LHCN-M2 (cell line): ENCODE measurements at places on chromosomes 7 and 10. TPM values are rescaled to one million over a fixed set of nuclear protein-coding genes. Genes with fewer than 3 reads are reported as not detected.

LEP gene
- not detected in 2 replicates for total RNA-seq

PRRT4 gene
- total RNA-seq = 0.80 TPM in 1 of 2 replicates, not detected in the other

ICA1 gene
- 0.13 TPM in 1 of 2 replicates, not detected in the other for total RNA-seq

MSMB gene
- total RNA-seq = not detected in 2 replicates

PNLIPRP3 gene
- 0.06 TPM in 1 of 2 replicates, not detected in the other for total RNA-seq

NSUN6 gene
- 7.2 and 9.3 TPM in 2 replicates for total RNA-seq

DNA sequence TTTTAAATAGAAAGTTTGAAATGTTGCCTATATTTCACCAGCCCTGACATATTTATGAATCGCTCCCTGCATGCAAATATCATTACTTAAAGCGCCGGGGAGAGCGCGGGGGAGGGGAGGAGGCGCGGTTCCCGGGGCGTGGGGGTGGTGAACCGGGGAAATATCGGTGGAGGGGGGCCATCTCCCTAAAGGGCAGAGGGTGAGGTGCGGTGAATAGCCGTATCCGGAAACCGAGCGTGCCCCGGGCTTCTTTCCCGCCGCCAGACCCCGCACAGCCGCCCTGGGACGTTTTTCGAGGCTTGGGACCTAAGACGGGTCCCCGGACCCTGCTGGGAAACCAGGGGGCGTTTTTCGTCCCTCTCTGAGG lies 6.9 kb upstream of the ZNF503 start:
- DNase-seq = no peak

DNA sequence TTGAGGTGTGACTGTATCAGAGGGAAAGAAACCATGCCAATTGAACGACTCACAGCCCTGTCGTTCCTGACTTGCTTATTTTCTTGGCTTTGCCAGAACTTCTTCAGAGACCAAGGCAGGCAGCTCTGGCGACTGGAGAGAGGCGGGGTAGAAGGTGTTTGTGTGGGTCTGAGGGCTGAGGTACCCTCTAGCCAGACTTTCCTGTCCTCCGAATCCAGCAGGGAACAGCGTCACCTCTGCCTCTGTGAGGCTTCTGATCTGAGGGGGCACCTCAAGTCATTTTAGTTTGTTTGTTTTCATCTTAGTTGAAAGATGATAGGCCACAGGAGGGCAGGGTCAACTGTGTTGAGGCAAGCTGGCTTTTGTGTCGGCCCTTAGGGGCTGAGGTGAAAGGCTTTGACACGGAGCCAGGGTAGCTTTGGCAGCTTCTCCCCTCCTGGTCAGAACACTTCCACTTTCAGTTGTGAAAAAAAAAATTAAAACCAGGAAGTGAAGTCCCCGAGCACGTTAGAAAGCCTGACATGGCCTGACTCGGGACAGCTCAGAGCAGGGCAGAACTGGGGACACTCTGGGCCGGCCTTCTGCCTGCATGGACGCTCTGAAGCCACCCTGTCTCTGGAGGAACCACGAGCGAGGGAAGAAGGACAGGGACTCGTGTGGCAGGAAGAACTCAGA lies 1.9 kb downstream of the ACSL5 start:
- peak; percentile 11 for DNase-seq

GRCh38 chr10:33616956-33617355 lies 282.5 kb upstream of the NRP1 start:
- DNase-seq = no peak

DNA sequence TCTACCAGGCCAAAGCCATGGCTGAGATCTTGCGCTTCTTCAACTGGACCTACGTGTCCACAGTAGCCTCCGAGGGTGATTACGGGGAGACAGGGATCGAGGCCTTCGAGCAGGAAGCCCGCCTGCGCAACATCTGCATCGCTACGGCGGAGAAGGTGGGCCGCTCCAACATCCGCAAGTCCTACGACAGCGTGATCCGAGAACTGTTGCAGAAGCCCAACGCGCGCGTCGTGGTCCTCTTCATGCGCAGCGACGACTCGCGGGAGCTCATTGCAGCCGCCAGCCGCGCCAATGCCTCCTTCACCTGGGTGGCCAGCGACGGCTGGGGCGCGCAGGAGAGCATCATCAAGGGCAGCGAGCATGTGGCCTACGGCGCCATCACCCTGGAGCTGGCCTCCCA lies 142.7 kb downstream of the GRM3 start:
- no peak for DNase-seq

GRCh38 chr7:24891311-24891735 lies 88.7 kb downstream of the OSBPL3 start:
- peak; percentile 88 for DNase-seq

- peak; percentile 100 for DNase-seq
Observed at GRCh38 chr7:101882595-101883564, 65.5 kb downstream of the CUX1 start.

- no peak for DNase-seq
Observed at GRCh38 chr10:110403593-110403992, 94.1 kb upstream of the DUSP5 start.

DNA sequence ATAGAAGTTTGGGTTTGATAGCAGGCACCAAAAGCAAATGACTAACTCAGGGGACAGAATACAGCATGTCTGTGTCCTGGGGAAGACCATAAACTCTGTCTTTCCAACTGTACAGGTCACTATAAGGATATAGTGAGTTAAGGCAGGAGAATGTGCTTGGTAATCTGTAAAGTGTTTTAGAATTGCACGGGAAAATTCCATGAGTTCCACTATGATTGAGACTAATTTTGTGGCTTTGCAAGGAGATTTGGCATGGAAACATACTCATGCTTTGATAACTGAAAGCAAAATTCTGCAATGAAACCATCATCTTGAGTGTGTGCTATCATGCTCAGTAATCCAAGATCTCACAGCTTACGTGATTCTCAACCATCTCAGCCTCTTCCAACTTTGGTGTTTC lies 152.6 kb downstream of the PKD1L1 start:
- peak; percentile 61 for DNase-seq

- no peak for DNase-seq
Observed at GRCh38 chr10:124939290-124939689, 2.6 kb upstream of the ZRANB1 start.
